ENCODE measurements at places on chromosomes 2 and 18. TPM values are rescaled to one million over a fixed set of nuclear protein-coding genes. Genes with fewer than 3 reads are reported as not detected.
A peak's percentile ranks its signal among the peaks of the same experiment; 100 is the strongest.

GRCh38 chr2:65997961-65998360 is 437.0 kb upstream of the MEIS1 start:
- no peak for DNase-seq

DNA sequence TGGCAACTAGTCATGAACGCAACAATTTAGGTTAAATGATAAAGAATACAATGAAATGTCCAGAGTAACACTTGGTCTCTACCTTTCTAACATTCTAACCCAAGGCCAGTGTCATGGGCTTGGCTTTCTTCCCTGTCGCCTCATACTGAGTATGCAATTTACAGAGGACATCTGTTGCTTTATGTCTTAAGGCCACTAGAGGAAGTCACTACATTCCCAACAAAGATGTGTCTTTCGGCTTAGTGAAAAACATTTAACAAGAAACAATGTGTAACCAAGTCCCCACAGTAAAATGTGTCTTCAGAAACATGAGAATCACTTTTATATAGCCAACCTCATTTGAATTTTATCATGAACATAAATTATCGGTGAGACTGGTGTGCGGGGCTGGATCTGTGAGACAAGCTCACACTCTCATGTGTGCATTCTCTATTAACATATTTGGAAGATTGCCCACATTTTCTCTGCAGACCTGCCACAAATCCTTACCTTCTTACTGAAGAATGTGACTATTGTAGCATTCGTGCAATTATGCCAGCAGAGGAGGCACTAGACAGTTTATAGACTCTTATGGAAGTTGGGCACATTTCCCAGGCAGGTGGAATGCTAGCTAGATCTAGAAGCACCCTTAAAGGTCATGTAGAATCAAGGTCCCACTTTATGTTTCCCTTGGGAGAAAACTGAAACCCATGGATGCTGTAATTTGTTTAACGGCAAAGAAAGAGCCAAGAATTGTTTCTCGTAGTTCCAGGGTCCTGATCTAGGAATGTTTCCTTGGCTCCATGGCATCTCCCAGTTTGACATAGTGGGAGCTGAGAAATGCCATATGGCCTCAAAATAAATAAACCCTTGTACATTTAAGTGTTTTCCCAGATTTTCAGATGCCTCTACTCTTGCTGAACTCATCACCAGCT is 101.8 kb downstream of the CD226 start:
- no peak for DNase-seq

- DNase-seq, result no peak
Measured at GRCh38 chr2:86426271-86426670, 14.9 kb upstream of the KDM3A start.

DNA sequence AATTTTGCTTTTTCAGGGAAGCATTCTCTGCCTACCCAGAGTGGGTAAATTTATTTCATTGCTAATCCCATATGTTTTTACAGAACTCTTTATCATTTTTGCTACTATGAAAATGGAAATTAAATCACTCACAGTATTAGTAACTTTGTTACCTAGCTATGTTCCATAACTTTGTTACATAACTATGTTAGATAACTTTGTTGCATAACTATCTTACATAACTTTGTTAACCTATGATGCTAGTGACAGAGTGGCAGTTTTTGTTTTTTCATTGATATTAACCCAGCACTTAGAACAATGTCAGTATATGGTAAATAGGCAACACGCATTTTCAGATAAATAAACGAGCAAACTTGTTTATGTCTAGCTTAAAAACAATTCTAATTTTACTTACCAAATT is 286.6 kb downstream of the LRP1B start:
- DNase-seq, result no peak

GRCh38 chr2:199740111-199740428 is 110.9 kb downstream of the FTCDNL1 start:
- no peak for DNase-seq

GRCh38 chr18:13381944-13382365 is 163.4 kb downstream of the LDLRAD4 start:
- peak; percentile 67 for DNase-seq

DNA sequence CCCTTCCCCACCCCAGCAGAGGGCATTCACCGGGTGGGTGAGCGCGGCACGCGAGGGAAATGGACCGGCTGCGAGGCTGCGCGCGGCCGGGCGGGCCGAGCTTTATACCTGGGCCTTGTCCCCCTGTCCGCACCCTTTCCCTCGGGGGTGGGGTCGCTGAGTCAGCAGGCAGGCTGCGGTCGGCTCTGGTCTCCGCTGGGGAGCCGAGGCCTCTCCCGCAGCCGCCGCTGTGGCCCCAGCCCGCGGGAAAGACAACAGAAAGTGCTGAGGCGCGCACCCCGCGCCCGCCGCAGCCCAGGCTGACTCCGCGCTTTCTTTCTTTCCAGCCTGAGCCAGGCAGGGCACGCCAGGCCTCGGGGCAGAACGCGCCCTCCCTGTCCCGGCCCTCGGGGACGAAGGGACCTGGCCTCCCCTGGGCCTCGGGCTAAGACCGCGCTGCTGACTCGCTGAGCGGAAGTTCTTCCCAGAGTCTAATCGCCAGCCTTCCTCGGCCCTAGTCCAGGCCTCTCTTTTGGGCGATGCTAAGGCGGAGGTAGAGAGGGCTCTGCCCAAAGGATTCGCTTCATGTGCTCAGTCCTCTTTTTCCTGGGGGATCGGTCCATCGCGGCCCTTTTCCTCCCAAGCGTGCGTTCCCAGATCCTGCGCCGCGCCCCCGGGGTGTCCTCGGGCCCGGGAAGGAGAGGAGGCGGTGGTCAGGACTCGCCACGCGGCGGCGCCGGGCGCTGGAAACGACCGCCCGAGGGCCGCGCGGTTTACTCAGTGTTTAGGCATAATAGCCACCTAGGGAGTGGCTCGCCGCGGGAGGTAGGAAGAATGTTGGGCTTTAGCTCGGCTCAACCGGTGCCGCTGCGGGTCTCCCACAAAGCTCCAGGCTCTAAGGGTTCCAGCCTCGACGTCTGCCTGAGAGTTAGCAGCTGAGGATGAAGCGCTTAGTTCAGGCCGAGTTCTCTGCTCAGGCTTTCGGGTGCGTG is at the start of gene CRYBA2:
TSS of gene CRYBA2 (minus strand) at position 78 of the 971 bp plus-strand sequence. CDS start 246 bp downstream, outside the sequence.
- DNase-seq, result no peak

- DNase-seq, result no peak
Measured at GRCh38 chr2:167355821-167356220, 467.5 kb downstream of the XIRP2 start.

- no peak for DNase-seq
Measured at GRCh38 chr2:227252831-227253230, 72.2 kb upstream of the MFF start.

- DNase-seq, result no peak
Measured at GRCh38 chr2:233853883-233854240, 473 bp downstream of the HJURP start.

GRCh38 chr2:69827796-69828540 is 1.5 kb upstream of the GMCL1 start:
- DNase-seq, result no peak

DNA sequence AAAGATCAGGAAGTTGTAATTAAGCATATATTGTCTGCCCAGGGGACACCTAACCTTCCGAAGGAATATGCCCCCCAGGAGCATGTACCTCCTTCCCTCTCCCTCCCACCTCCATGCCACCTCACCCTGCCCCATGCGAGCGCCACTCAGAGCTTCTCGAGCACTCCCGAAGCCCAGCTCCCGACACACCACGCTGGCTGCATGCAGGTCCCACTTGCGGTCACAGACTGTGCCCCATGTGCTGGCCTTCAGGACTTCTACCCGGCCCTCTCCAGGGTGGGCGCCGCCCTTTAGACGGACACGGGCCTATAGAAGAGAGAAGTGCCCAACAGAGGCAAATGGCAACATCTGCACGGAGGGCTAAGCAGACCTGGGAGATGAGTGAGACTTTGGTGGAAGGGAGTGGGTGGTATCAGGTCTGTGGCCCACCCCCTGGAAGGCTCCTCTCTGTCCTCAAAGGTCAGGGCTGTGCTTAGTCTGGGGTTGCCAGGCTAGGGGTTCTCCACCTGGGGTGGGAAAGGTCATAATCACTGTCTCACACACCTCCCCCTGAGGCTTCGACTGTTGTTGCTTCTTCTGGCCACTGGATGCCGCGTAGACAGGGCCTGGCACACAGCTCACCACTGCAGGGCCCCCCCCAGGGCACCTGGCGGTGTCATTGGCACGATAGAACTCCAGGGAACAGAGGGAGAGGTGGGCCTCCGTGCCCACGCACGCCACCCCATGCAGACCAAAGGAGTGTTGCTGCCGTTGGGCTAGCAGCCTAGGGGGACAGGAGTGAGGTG is 6.6 kb downstream of the HTRA2 start:
- no peak for DNase-seq

DNA sequence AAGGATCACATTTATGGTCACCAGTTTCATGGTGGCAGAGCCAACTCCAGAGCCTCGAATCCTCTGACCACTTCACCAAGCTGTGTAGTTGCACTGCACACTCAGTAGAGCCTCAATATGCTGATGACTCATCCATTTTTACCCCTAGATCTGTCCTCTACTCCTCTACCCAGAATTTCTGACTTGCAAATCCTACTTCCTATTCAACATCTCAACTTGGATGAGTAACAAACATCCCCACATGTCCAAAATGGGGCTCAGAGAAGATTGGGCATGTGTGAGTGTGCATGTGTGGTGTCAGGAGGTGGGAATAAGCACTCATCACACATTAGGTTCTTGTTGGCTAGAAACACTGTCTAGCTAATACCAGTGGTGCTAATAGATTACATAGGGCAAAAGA is 57.8 kb upstream of the IGFBP2 start:
- no peak for DNase-seq

DNA sequence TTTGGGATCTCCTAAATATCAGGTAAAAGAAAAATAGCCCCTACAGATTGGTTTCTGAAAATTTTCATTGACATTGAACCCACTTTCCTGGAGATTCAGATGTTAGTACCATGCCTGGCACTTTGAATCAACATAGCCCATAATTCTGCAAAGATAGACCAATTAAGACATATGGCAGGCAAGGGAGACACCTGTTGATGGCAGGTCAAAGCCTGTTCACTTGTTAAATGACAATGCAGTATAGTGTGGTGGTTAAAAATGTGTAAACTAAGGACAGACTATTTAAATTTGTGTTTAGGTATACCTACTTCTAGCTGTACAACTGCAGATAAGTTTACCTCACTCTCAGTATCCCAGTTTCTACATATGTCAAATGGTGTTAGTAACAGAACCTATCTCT is 178.1 kb upstream of the MMADHC start:
- DNase-seq, result no peak

GRCh38 chr18:70333316-70333715 is 44.5 kb downstream of the SOCS6 start:
- no peak for DNase-seq

- peak; percentile 67 for DNase-seq
Measured at GRCh38 chr18:61606068-61606660, 272.9 kb downstream of the CDH20 start.

DNA sequence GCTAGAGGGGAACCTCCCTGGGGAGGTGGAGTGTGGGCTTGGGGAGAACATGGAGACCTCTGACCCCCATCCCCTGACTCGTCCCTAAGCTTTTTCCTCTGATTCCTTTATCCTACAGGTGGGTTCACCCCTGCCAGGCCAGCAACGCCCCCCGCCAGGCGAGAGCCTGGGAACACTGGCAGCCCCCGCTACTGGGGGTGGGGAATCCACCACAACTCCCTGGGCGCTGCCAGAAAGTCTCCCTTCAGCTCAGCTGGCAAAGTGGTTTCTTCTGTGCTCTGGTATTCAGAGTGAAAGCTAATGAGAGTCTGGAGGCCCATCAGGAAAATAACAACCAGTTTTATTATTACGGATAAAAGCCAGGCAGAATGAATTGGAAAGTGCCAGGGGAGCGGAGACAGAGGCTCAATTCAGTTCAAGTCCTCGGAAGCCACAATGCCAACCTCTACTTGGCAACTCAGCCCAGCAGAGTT is 2.8 kb downstream of the DIPK1C start:
- DNase-seq, result no peak

DNA sequence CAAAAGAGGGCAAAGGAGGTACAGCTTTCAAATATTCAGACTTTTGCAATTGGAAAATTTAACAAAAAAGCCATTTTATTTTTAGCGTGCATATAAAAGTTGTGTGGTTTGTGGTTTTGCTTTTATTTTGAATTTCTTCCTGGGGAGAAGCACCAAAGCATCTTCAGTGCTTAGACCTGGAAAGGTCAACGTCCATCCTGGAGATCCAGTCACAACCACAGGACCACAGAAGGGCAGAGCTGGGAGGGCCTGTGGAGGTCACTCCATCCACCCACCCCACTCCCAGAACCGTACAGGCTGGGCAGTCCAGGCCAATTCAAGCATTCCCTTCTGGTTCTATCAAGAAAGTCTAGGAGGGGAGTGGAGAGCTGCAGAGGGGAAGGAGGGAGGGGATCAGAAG is 43.8 kb downstream of the MPHOSPH10 start:
- DNase-seq, result no peak

DNA sequence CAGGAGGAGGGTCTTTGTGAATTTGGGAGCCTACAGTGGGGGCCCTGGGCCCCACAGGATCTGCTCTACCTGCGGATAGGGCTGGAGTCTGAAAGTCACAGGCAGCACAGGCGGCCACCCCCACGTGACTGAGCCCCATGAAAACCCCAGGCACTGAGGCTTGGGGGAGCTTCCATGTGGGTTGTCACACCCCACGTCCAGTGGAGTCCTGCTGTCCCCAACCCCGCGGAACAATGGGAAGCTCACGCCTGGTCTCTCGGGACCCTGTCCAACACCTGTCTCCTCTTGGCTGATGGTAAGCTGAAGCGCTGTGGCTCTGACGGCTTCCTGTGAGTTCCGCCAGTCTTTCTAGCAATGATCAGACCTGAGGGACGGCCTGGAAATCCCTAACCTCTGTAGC is 85.8 kb downstream of the PTGR3 start:
- DNase-seq, result no peak

- DNase-seq, result peak; percentile 54
Measured at GRCh38 chr2:138490673-138491494, 10.7 kb upstream of the SPOPL start.

DNA sequence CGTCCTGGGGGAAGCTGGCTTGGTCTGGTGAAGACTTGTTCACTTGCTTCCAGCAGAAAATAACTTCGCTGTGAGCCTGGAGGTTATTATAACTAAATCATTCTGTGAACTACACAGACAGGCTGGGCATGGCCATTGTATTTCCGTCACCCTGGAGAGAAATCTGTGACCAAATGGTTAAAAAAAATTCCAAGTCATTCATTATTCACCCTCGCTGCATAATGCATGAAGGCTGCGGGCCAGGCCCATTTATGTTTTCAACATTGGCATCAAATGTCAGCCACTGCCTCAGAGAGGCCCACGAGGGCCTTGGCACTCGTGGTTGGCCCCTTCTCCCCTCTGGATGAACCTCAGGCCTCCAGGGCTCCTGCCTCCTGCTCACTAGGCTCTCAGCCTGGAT is 57.7 kb downstream of the RRM2 start:
- no peak for DNase-seq

GRCh38 chr18:11736656-11737055 is 47.6 kb downstream of the GNAL start:
- DNase-seq, result no peak

LYG2 gene
- total RNA-seq, result 16.5 TPM

ANKRD44 gene
- total RNA-seq, result 21.8 TPM

TPO gene
- total RNA-seq, result 0.49 TPM

RIT2 gene
- total RNA-seq, result not detected

GYPC gene
- 102 TPM for total RNA-seq

VSNL1 gene
- 21.9 TPM for total RNA-seq

ECEL1 gene
- total RNA-seq, result 0.30 TPM

CHST9 gene
- 0.39 TPM for total RNA-seq

OSR1 gene
- 12.9 TPM for total RNA-seq

DIPK1C gene
- 2.4 TPM for total RNA-seq

SCN1A gene
- total RNA-seq, result 0.10 TPM

DPP10 gene
- 1.1 TPM for total RNA-seq

LYPD6B gene
- 12.3 TPM for total RNA-seq

RAB1A gene
- total RNA-seq, result 78.1 TPM

REG3A gene
- not detected for total RNA-seq

MROH2A gene
- 0.49 TPM for total RNA-seq
